ENCODE measurements at places on chromosomes 5 and 9. TPM values are rescaled to one million over a fixed set of nuclear protein-coding genes. Genes with fewer than 3 reads are reported as not detected.

The ASTN2 gene
- total RNA-seq = 0.13 TPM

The ADRA1B gene
- total RNA-seq = 0.67 TPM

The NR5A1 gene
- total RNA-seq = not detected

The CCL21 gene
- total RNA-seq = not detected

The MIER3 gene
- total RNA-seq = 18.7 TPM

The C6 gene
- not detected for total RNA-seq

The ENHO gene
- not detected for total RNA-seq

The ARL15 gene
- 31.5 TPM for total RNA-seq

The TRPM3 gene
- 0.21 TPM for total RNA-seq

The ENC1 gene
- total RNA-seq = 392 TPM

The SLC24A2 gene
- not detected for total RNA-seq

The PCDHB12 gene
- total RNA-seq = 0.17 TPM

DNA sequence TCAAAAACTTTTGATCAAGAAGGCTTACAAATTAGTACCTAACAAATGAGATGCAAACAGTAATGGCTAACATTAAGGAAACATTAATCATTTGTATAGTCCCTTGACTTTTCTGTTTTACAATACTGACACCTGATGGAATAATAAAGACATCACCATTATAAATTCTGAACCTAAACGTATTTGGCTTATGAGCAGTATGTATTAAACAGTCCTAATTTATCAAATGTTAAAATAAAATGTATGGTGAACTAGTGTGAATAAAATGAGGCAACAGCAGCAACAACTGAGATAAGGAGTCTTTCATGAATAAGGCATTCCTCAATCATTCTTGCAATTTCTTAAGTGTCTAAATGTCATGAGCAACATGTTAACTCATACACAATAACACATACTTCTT lies 6.0 kb downstream of the PUM3 start:
- no peak for DNase-seq

GRCh38 chr9:101458963-101459631 lies 23.5 kb upstream of the ALDOB start:
- peak; percentile 68 for DNase-seq

- no peak for DNase-seq
Observed at GRCh38 chr9:128055344-128056040, 11.6 kb downstream of the NAIF1 start.

DNA sequence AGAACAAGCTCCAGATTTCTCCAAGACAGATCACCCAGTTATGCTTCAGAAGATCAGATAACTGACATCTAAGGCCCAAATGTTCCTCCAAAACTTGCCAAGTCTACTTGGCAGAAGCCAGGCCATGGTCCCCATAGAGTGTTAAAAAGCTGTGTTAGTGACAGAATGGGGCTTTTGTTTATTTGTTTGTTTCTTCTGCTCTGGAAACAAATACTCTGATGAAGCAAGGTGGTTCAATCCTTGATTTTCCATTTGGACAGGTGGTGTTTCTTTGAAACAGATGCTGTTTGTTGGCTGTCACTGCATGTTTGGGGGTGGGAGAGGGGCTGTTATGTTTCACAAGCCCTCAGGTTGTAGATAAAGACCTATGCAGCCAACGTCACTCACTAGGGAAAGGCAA lies 264.0 kb downstream of the FAM114A2 start:
- DNase-seq = no peak

DNA sequence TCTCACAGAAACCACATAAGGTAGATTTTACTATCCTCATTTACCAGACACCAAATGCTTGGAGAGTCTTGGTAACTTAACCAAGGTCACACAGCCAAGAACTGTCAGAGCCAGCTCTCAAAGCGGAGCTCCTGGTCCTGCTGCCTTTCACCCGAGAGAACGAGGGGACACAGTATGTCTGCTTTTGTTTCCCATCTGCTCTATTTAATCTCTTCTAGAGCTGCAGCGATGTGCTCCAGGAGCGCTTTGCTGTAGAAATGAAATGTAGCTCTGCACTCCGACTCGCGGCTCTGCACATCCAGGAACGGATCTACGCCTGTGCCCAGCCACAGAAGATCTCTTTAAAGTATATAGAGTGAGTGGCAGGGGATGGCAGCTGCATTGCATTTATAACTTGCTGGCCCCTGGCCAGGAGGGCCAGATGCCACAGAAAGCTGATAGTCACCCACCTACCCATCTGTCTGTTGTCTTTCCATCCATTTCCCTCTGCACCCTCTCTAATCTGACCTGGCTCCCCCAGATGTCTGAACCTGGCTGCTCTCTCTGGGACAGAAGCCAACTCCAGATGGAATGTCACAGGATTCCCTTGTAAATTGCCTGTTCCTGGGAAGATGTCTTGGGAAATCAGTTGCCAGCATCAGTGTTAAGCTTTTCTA lies 21.4 kb upstream of the TRMT10B start:
- no peak for DNase-seq

DNA sequence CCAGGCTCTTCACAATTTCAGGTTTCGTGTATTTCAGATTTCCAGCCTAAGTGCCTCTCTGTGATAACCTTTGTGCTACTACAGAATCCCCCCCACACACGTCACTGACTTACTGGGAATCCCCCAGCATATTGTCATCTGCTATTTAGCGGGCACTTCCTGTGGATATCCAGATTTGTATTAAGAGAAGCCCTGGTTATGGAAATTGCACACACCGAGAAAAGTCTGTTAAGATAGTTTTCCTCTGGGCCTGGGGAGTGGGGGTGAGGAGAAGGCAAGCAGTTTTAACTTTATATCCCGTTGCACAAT lies 269.9 kb downstream of the MED10 start:
- no peak for DNase-seq

- no peak for DNase-seq
Observed at GRCh38 chr5:10297646-10298204, 10.0 kb downstream of the CMBL start.

DNA sequence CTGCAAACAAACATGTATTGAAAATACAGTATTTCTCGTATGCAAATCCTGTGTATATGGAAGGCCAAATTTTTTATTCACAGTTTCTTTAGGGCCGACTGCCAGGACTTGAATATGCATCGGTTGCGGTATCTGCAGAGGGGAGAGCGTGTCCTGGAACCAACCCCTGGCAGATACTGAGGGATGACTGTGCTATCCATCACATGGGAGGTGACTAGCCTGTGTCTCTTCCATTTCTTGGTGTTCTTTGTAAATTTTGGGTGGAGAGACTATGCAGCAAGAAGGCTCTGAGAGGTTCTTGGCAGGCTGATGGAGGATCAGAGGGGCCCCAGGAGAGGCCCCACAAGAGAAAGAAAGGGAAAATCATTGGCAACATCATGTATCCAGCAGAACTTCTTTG lies 384.3 kb downstream of the YTHDC2 start:
- no peak for DNase-seq

GRCh38 chr5:40801771-40802562 lies 3.8 kb upstream of the PRKAA1 start:
- DNase-seq = no peak

GRCh38 chr5:76291305-76292077 lies 111.6 kb upstream of the IQGAP2 start:
- no peak for DNase-seq

- DNase-seq = peak; percentile 61
Observed at GRCh38 chr5:125486634-125487033, 740.2 kb upstream of the ZNF608 start.

DNA sequence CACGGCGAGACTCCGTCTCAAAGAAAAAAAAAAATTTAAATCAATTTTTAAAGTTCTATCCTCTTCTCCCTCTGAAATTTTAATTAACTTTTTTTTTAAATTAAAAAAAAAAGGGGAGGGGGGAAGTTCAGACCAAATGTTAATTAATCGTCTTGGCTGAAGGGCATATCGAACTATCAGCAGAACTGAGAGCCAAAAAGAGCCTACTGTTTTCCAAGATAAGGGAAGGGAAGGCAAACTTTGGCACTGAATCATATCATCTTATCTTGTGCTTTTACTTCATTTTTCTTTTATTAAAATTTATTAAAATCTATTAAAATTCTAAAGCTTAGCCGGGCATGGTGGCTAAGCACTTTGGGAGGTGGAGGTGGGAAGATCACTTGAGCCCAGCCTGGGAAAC lies 45.9 kb upstream of the MTMR12 start:
- no peak for DNase-seq

DNA sequence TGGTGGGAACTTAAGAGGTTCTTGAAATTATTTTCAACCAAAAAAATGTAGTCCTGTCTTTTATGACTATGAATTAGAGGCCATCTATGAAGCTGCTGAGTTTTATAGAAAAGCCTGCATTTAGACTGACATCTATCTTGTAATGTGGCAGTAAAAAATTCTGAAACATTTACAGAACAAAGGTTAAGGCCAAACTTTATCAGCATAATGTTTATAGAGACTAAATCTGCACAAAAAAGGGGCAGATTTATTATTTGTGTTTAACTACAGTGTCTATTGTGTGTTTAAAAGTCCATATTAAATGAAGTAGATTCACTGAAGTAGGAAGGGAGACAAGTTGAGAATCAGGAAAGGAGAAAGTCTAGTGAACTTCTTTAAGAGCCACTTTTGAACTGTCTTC lies 37.3 kb upstream of the ANKRD34B start:
- no peak for DNase-seq

DNA sequence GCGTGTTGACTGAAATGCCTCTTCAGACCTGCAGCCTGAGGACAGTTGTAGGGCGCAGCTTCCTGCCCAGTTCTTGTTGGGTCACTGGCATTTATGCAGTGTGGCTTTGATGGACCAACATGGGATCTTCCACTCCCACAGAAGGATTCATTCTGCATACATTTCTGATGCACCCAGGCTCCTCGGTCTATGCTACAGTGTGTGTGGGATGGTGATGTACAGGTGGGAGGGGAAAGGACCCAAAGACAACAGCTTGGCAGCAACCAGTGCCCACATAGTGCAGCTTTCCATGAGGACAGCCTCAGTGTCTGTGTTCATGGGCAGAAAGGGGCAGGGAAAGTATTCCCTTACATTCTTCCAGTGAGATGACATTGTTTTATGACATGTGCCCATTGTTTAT lies 237.9 kb downstream of the ARHGEF28 start:
- DNase-seq = no peak

- DNase-seq = peak; percentile 56
Observed at GRCh38 chr9:4137681-4138099, 162.2 kb downstream of the GLIS3 start.

- peak; percentile 90 for DNase-seq
Observed at GRCh38 chr5:115415143-115415491, 118.7 kb upstream of the CCDC112 start.

- no peak for DNase-seq
Observed at GRCh38 chr9:133437753-133438531, 15.8 kb downstream of the ADAMTS13 start.

GRCh38 chr9:89293014-89293413 lies 18.0 kb upstream of the CKS2 start:
- no peak for DNase-seq

- DNase-seq = no peak
Observed at GRCh38 chr9:20199111-20199510, 410.3 kb upstream of the SLC24A2 start.

DNA sequence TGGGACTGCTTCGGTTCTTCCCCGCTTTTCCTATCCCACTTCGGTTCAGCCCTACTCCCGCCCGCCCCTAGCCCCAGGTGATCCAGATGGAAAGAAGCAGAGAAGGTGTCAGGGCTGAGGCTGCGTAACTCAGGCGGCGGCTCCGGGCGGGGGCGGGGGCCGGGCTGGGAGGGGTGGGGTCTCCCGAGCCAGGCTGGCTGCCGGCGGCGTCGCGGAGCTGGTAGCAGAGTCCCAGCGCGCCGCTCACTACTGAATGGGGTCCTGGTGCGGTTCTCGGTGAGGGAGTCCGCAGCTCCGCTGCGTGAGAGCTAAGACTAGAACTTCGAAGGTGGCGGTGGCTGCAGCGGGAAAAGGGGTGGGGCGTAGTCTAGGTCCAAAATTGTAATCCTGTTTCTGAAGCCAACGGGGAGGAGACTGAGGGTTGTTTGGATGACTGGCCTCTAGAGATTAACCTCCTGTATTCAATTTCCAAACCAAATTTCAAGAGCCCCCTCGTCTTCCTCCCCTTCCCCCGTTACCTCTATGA lies 1.4 kb downstream of the PRR16 start:
- DNase-seq = peak; percentile 28

- no peak for DNase-seq
Observed at GRCh38 chr5:852018-852417, 1.2 kb upstream of the ZDHHC11 start.

GRCh38 chr5:76040806-76041205 lies 42.4 kb upstream of the SV2C start:
- DNase-seq = no peak
